ENCODE measurements at places on chromosomes 4 and X.
A peak's percentile ranks its signal among the peaks of the same experiment; 100 is the strongest.

GRCh38 chr4:185566972-185567371 lies 31.7 kb upstream of the PDLIM3 start:
- no peak for DNase-seq

DNA sequence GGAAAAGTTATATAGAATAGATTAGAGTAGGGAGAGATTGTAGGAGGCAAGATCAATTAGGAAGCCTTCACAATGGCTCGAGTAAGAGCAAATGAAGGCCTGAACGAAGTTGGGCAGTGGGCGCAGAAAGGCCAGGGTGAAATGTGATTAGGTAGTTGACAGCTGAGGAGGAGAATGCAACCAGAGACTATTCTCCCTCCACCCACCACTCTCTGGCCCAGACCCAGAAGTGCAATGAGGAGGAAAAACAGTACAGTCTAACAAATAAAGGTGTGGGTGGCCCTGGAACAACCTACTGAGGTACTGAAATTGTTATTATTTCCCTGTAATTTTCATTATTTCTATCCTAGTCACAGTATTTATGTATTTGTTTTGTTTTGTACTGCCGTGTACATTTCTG lies 176.7 kb downstream of the SLC39A8 start:
- no peak for DNase-seq

GRCh38 chr4:125551466-125551865 lies 236.7 kb downstream of the FAT4 start:
- no peak for DNase-seq

- no peak for DNase-seq
Observed at GRCh38 chr4:39237179-39237578, 54.9 kb downstream of the WDR19 start.

DNA sequence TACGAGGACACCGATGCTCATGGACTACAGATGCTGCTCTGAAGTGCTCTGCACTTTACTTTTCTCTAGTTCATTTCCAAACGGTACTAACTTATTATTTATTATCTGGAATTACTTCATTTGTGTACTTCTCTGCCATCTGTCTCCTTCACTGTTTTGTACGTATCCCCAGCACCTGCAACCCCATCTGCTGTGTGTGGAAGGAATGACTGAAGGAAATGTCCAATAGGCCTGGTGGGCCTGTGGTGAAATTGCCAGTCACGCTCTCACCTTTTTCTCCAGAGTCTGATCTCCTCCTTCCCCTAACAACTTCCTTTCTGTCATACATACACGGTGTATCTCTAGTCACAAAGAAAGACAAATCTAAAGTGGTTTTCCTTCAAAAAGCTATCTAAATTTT lies 12.9 kb downstream of the TMEM154 start:
- no peak for DNase-seq

- DNase-seq = peak; percentile 52
Observed at GRCh38 chr4:40682290-40683101, 52.8 kb upstream of the RBM47 start.

DNA sequence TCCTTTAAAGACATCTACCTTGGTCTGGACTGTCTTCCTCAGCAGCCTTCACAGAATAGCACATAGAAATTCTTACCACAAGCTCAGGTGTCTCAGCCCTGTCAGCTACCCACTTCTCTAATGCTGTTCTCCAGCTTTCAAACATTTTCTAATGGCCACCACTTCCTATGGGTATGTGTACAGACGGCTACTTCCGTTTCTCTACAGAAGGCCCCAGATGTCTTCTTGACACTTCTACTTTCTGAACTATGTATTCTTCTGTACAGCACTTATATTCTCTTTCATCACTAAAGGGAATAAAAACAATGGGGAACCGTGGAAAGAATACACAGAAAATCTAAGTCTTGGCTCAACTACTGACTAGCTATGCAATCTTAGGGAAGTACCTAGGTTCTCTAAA lies 13.3 kb downstream of the OPHN1 start:
- no peak for DNase-seq

GRCh38 chr4:110418641-110419040 lies 57.3 kb upstream of the ENPEP start:
- DNase-seq = no peak

GRCh38 chr4:164023214-164023613 lies 528.7 kb downstream of the TMA16 start:
- DNase-seq = no peak

Measured in activated T-cell treated with anti-CD3 and anti-CD28 coated beads, Interleukin-2, amount 50 U/mL, for 48 hours (primary cell).